Stimulated activated CD4-positive, alpha-beta T cell treated with anti-CD3 and anti-CD28 coated beads, Interleukin-1b, Interleukin-23, amount 100 ng/mL, for 24 hours (primary cell): ENCODE measurements at places on chromosomes 3 and 15.
A peak's percentile ranks its signal among the peaks of the same experiment; 100 is the strongest.

DNA sequence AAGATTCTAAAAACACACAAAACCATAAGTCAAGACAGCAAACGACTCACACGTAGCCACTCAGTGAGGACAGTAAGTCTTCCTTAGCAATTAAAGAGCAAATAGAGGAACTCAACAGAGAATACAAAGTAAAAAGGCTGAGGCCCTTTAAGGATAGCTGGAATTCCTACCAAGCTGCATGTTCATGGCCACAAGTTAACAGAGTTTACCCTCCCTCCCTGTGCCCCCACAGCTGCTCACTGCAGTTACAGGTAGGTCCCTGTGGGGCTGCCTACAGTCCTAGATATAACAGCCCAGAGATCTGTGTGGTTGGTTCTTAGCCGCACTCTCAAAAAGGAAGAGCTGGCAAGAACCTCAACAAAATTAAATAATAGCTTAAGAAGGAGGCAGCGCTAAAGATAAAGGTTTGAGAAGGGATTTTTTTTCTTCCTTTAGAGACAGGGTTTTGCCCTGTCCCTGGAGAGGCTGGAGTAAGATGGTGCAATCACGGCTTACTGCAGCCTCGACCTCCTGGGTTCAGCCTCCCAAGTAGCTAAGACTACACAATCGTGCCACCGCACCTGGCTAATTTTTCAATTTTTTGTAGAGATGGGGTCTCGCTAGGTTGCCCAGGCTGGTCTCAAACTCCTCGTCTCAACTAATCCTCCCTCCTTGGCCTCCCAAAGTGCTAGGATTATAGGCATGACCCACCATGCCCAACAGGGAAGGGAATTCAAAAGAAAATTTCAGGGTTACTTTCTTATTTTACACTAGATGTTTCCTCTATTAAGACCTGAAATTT is 19.3 kb downstream of the SFMBT1 start:
- DNase-seq = no peak

DNA sequence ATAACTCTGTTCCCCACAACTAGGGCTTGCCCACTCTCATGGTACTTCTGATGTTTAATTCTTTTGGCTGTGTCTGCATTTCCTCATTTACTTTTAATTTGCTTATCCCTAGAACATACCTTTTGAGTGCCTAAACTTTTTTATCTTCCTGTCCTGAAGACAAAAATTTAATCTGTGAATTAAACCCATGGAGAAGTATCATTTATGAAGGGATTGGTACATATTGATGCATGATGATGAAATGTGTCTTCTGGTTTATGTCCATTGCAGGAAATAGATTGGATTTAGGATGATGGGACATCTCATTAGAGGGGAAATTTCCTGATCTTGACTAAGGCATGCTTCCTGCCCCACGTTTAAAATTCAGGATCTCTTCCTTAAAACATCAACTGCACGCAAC is 109.5 kb downstream of the PGPEP1L start:
- DNase-seq = no peak

DNA sequence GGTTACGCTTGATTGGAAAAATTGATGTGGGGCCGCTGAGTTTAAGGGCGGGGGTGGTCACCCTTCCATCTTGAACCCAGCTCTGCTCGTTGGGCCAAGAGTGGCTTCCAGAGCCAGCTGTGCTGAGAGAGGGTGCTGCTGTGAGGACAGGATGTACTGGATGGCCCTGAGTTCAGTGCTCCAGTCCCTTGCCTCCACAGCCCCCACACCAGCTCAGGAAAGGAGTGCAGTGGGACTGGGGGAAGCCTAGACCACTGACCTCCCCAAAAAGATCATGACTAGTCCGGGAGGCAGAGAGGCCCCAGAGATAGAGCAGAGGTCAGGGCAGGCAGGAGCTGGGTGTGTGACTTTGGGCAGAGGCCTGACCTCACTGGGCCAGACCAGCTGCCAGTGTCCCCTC is 4.0 kb upstream of the PTH1R start:
- no peak for DNase-seq

DNA sequence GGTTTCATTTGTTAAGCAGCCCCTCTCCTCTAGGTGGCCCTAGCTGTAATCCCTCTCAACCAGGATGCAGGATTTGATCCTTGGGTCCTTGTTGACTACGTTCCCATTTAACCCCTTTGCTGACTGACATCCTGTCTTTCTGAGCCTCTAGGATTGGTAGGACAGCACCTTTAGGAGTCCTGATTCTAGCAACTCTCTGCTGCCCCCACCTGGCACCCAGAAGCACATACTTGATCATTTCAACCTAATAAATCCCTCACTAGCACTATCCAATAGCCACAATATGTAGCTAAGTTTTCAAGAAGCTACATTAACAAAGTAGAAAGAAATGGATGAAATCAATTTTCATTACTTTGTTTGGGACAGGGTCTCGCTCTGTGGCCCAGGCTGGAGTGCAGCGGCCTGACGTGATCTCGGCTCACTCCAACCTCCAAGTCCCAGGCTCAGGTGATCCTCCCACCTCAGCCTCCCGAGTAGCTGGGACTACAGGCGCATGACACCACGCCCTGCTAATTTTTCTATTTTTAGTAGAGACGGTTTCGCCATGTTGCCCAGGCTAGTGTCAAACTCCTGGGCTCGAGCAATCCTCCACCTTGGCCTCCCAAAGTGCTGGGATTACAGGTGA is 28.3 kb downstream of the RSL24D1 start:
- DNase-seq = peak; percentile 22

GRCh38 chr3:191476066-191476772 is 15.3 kb downstream of the PYDC2 start:
- DNase-seq = no peak

GRCh38 chr15:35987056-35987455 is 441.1 kb upstream of the DPH6 start:
- no peak for DNase-seq

DNA sequence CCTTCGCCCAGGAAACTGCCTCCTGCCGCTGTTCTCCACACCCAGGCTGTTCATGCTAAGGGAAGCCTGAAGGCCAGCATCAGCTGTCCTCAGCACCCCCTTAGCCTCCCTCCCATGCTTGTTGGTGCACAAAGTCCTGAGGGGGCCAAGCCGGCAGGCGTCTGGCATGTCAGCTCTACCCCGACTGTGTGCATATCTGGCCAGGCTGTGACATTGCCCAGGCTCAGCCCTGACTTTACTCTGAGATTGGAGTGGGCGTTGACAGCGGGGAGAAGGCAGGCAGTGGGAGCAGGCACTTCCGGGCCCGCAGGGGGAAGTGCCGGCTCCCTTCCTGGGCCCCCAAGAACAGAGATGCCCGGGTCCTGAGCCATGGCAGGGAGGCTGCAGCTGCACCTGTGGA is 492.2 kb downstream of the AGBL1 start:
- no peak for DNase-seq

GRCh38 chr3:48661501-48662144 is 1.1 kb downstream of the CELSR3 start:
- peak; percentile 59 for DNase-seq

- DNase-seq = no peak
Measured at GRCh38 chr15:40981186-40981585, 27.9 kb downstream of the CHAC1 start.

DNA sequence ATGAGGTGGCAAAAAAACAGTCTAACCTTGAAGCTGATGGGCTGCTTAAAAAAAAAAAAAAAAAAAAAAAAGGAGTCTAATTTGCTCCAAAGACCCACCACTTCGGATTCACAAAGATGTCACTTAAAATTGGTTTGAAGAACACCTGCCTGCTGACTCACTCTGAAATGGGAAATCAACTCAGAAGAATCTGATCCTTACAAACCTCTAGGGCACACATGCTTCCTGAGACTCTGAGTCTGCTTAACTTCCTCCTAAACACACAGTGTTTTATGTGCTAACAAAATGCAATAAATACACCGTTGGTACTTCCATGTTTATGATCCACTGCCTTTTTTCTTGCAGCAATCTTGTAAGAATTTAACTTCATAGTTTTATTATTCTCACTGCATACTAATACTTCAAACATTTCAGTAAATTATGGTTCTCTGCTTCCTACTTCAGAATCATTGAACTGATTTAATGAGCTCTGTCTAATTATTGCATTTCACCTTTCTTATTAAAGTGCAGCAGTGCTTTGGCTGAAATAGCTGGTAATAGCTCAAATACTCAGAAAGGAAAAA is 73.0 kb upstream of the FRMD4B start:
- no peak for DNase-seq

- DNase-seq = no peak
Measured at GRCh38 chr3:43950775-43951174, 260.0 kb downstream of the ABHD5 start.

- DNase-seq = no peak
Measured at GRCh38 chr3:117567906-117568305, 858.3 kb downstream of the TUSC7 start.

GRCh38 chr3:71016178-71016845 is 567.2 kb downstream of the FOXP1 start:
- no peak for DNase-seq

DNA sequence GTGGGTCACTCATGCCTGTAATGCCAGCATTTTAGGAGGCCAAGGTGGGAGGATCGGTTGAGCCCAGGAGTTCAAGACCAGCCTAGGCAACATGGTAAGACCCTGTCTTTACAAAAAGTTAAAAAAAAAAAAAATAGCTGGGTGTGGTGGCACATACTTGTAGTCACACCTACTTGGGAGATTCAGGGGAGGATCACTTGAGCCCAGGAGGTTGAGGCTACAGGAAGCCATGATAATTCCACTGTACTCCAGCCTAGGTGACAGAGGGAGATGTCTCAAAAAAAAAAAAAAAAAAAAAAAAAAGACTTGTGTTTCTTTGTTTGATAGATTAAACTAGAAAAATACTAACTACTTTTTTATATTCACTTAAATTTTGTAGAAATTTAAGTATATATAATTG is 14.6 kb downstream of the RAB7A start:
- DNase-seq = no peak

- no peak for DNase-seq
Measured at GRCh38 chr3:168165390-168166269, 69.9 kb upstream of the GOLIM4 start.

- no peak for DNase-seq
Measured at GRCh38 chr3:134333522-134334181, 40.6 kb downstream of the AMOTL2 start.
